ENCODE measurements at places on chromosomes 5 and 9. TPM values are rescaled to one million over a fixed set of nuclear protein-coding genes. Genes with fewer than 3 reads are reported as not detected.
A peak's percentile ranks its signal among the peaks of the same experiment; 100 is the strongest.

DNA sequence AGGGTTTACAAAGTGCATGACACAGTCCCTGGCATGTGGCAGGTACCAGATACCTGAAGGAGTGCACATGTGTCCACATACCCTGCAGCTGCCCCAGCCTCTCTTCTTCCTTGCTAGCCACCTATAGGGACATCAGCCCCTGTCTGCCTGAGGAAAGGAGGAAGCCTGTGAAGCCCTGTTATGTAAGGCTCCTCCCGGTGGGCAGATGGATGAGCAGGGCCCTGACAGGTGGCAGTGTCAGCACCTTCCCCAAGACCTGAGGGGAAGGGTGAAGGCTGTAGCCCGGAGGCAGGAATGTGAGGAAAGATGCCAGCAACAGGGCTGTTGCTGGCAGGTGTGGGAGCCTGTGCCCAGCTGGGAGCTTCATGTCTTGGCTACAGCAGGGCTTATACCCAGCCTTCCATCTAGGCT lies 21.7 kb downstream of the TCF7 start:
- no peak overlapping the region for H3K27ac ChIP-seq
- no peak overlapping the region for H3K4me3 ChIP-seq
- H3K27me3 ChIP-seq, result no peaks in the 10 kb centered on the region
- peaks cover 16% of the 10 kb centered on the region for H3K4me1 ChIP-seq
- peaks cover 66% of the 10 kb centered on the region for H3K36me3 ChIP-seq

DNA sequence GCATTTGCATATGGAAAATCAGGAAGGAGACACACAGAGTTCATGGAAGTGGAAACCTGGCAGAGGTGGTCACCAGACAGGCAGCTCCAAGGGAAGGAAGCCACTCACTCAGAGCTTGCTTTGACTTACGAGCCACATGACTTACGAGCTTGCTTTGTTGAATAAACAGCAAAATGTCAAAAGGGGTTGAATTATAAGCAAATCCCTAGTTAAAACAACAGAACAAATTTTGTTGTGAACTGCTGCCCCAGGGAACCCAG lies 164.3 kb downstream of the SYK start:
- H3K4me3 ChIP-seq, result no peak overlapping the region
- no peaks in the 10 kb centered on the region for H3K27me3 ChIP-seq
- H3K4me1 ChIP-seq, result no peaks in the 10 kb centered on the region
- no peaks in the 10 kb centered on the region for H3K36me3 ChIP-seq

The MARCHF11 gene
- total RNA-seq, result not detected

The ROR2 gene
- total RNA-seq, result 71.8 TPM

The CARD9 gene
- total RNA-seq, result 4.2 TPM

GRCh38 chr9:94746541-94747370 lies 20.3 kb downstream of the AOPEP start:
- DNase-seq, result no peak
- no peaks in the 10 kb centered on the region for H3K36me3 ChIP-seq
- no peaks in the 10 kb centered on the region for H3K27me3 ChIP-seq
- no peaks in the 10 kb centered on the region for H3K4me1 ChIP-seq

DNA sequence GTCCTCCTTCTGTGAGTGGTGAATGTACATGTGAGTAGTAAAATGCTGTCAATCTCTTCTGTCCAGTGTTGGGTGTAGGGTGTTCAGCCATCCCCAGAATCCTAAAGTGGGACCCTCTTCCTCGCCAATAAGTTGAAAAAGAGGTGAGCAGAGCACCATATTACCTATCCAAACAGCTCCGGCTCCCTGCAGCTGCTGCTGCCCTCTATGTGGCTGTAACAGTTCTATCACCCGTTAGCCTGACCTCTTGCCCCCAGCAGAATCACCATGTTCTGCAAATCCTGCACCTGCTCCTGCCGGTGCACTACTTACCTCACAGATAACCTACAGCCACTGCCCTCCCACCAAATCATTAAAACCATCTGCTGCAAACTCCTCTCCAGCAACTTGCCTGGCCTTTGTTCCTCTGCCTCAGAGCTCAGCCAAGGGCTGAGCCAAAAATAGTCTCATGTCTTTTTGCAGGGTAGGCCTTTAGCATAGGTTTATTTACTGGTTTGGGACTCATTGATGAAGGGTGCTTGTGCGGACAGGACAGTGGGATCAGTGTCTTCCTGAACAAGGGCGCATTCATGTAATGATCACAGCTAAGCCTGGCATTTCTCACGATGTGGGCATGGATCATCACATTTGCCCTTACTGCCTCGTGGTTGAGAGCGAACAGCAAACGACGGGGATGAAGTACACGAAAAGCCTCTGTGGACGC lies 49.6 kb upstream of the CCL21 start:
- H3K27me3 ChIP-seq, result no peaks in the 10 kb centered on the region
- no peak for DNase-seq
- H3K4me3 ChIP-seq, result no peak overlapping the region
- H3K27ac ChIP-seq, result no peak overlapping the region
- no peaks in the 10 kb centered on the region for H3K4me1 ChIP-seq

The PTAR1 gene
- 47.7 TPM for total RNA-seq

The OR2Y1 gene
- total RNA-seq, result not detected

The CER1 gene
- total RNA-seq, result not detected

GRCh38 chr5:166746506-166746905 lies 1544.9 kb upstream of the WWC1 start:
- no peak overlapping the region for H3K4me3 ChIP-seq
- H3K27ac ChIP-seq, result no peak overlapping the region
- DNase-seq, result peak; percentile 53
- no peaks in the 10 kb centered on the region for H3K4me1 ChIP-seq

DNA sequence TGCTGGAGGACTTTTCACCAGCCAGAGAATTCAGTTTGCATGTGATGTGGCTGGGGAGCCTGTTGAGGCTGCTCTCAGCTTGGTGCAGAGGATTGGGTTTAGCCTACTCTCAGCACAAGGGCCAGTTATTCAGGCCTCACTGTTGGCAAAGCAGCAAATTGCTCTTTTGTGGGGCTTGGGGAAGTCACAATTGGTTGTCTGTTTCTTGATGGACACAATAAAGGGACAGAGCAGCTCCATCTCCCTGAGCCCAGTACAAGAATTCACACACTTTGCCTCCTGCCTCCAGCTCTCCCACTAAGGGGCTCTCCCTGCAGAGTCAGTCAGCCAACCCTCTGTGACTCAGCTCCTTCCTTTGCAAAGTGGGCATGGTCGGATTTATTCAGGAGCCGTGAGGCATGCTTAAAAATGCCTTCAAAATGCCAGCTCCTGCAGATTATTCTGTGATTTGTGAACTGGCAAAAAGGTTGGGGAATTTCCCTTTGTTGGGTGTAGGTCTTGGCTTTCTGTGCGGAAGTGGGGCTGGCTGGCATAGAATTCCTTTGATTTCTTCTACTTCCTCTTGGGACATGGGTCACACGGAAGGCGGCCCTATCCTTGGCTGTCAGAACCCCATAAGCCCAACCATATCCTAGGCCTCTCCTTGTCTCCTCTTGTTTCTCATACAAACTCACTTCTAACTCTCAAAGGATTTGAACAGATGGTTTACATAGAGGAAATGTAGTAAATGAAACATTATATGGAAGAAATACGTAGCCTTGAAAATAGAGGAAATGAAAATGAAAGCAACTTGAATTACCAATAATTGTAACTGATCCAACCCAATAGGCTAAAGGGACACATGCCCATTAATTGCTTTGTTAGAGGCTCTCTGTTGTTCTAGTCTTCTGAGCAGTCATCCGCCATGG lies 118.7 kb upstream of the CD180 start:
- H3K36me3 ChIP-seq, result no peaks in the 10 kb centered on the region
- DNase-seq, result no peak
- no peak overlapping the region for H3K4me3 ChIP-seq
- H3K27ac ChIP-seq, result peak overlapping the region; percentile 57
- H3K4me1 ChIP-seq, result peaks cover 9% of the 10 kb centered on the region

The C5orf52 gene
- total RNA-seq, result not detected

The HTR4 gene
- total RNA-seq, result 0.42 TPM

The TERT gene
- total RNA-seq, result not detected

DNA sequence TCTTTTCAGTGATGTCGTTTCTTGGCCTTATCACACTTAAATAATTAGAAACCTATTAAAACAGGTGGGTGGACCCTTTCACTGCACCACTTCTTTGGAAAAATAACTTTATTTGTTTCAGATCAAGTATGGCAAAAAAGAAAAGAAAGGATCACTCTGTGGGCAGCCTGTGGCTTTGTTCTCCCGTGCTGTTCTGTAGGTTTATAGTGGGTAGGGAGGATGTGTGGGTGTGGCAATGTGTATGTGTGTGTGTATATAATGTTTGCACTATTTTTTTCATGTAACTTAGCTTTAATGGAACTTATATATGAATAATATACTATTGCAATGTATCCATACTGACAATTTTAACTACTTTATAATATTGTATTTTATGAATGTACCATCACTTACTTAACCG lies 85.9 kb downstream of the ACTBL2 start:
- no peak overlapping the region for H3K4me3 ChIP-seq
- H3K36me3 ChIP-seq, result no peaks in the 10 kb centered on the region
- no peak for DNase-seq
- no peaks in the 10 kb centered on the region for H3K27me3 ChIP-seq

DNA sequence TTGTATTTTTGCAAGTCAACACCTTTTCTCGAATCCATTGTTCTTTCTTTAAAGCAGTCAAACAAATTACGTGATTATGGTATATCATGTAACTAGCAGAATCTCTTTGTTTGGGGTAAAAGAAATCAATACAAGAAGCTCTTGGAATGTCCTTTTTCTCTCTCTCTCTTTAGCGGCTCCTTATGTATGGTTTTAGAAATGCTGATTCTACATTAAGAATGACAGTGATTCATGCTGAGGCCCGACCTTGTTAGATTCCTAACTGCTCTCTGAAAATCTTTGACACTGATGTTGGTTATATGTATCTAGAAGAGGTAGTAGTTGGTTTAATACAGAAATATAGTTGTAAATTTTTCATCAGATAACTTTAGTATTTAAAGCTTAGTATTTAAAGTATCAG lies 76.4 kb downstream of the SNX24 start:
- H3K4me3 ChIP-seq, result no peak overlapping the region
- DNase-seq, result no peak
- no peaks in the 10 kb centered on the region for H3K36me3 ChIP-seq
- no peaks in the 10 kb centered on the region for H3K27me3 ChIP-seq

GRCh38 chr5:34751807-34752736 lies 86.9 kb upstream of the TTC23L start:
- H3K36me3 ChIP-seq, result no peaks in the 10 kb centered on the region
- no peaks in the 10 kb centered on the region for H3K27me3 ChIP-seq
- H3K27ac ChIP-seq, result no peak overlapping the region
- no peak for DNase-seq
- peaks cover 11% of the 10 kb centered on the region for H3K4me1 ChIP-seq

The MYO10 gene
- total RNA-seq, result 9.3 TPM

GRCh38 chr9:116497095-116497890 lies 189.8 kb upstream of the TRIM32 start:
- H3K27ac ChIP-seq, result no peak overlapping the region
- no peaks in the 10 kb centered on the region for H3K4me1 ChIP-seq
- H3K4me3 ChIP-seq, result no peak overlapping the region
- DNase-seq, result no peak
- no peaks in the 10 kb centered on the region for H3K36me3 ChIP-seq

The LOX gene
- 15.0 TPM for total RNA-seq

The FBP1 gene
- total RNA-seq, result 4.6 TPM

DNA sequence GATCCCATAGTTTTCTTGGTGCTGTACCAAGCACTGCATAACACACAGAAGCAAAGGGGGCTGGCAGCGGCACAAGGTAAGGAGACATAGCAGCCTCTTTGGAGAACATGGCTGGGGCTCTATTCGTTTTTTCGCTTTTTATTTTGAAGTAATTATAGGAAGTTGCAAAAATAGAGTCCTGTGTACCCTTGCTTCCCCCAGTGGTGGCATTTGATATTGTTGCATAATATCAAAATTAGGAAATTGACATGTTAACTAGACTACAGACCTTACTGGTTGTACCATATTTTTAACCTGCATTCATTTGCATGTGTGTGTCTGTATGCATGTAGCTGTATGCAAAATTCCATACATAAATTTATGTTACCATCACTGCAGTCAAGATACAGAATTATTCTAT lies 6.6 kb upstream of the UBQLN1 start:
- H3K36me3 ChIP-seq, result peaks cover 7% of the 10 kb centered on the region
- H3K27ac ChIP-seq, result no peak overlapping the region
- H3K4me1 ChIP-seq, result no peaks in the 10 kb centered on the region
- no peak overlapping the region for H3K4me3 ChIP-seq

DNA sequence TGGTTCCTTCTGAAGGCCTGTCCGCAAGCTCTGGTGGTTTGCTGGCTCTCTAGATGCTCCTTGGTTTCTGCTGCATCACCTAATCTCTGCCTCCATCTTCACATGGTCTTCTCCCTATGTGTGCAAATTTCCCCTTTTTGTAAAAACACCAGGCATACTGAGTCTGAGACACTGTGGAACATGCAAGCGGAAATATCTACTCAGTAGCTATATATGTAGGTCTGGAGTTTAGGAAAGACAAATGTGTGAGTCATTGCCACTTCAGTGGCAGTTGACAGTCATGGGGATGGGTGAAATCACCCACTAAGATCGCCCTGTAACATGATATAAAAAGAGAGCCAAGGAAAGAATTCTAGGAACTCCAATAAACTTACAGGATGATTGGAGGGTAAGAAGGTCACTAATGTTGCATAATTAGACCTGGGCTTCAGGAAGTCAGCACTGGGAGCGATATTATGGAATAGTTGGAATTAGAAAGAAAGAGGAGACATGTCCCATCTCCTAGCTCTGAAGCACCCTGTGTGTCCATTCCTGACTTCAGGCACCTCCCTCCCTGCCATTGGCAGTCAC lies 22.7 kb upstream of the UBLCP1 start:
- no peaks in the 10 kb centered on the region for H3K4me1 ChIP-seq
- no peaks in the 10 kb centered on the region for H3K27me3 ChIP-seq
- DNase-seq, result no peak

The FAM169A gene
- total RNA-seq, result 1.2 TPM

DNA sequence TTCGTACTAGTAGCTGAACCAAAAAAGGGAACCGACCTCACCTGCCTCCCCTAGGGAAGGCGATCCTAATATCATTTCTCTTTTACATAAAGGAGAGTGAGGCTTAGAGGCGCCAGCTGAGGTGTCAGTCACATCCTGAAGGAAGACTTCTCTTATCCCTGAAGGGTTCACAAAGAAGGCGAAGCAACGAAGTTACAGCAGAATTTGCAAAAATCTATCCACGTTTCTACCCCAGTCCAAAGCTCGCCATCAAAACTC lies 598 bp upstream of the KIAA1191 start:
- peak overlapping the region; percentile 93 for H3K4me3 ChIP-seq
- H3K27me3 ChIP-seq, result no peaks in the 10 kb centered on the region

Measured in esophagus muscularis mucosa (tissue), 4 donors.